ENCODE measurements at places on chromosomes 4 and X.

- DNase-seq: no peak
Measured at GRCh38 chr4:40564815-40565483, 64.7 kb downstream of the RBM47 start.

DNA sequence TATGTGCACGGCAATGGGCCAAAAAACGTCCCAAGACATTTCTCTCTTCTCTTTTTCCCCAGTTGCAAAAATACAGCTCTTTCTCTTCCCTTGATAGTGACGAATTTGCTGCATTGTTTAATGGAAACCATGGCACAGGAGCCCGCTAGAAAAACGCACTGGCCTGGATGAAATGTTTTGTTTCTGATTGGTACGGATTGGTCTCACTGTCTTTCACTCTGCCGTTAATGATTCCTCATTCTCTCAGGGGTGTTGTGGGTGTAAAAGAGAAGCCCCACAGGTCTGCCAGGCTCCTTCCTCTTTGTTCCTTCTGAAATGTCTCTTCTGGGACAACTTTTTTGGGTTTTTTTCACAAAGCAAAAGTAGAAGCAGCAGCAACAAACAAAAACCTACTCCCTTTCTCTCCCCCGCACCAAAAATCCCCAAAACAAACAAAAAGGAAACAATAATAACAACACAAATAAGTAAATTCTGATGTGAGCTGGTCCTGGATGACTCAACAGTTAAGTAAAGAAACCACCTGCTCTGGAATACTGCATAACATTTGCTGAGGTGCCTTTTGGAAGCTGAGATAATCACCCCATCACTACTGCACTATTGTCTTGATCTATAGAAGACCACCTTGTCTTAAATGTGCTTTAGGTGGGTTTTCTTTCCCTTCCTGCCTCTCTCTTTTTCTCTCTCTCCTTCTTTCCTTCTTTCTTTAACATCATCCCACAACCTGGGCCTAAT is 89.8 kb downstream of the PLAC1 start:
- no peak for DNase-seq

GRCh38 chrX:139172731-139173130 is 357.8 kb upstream of the F9 start:
- no peak for DNase-seq

- no peak for DNase-seq
Measured at GRCh38 chr4:164169591-164169990, 584.3 kb upstream of the SMIM31 start.

GRCh38 chr4:141870152-141870551 is 233.8 kb downstream of the IL15 start:
- no peak for DNase-seq

DNA sequence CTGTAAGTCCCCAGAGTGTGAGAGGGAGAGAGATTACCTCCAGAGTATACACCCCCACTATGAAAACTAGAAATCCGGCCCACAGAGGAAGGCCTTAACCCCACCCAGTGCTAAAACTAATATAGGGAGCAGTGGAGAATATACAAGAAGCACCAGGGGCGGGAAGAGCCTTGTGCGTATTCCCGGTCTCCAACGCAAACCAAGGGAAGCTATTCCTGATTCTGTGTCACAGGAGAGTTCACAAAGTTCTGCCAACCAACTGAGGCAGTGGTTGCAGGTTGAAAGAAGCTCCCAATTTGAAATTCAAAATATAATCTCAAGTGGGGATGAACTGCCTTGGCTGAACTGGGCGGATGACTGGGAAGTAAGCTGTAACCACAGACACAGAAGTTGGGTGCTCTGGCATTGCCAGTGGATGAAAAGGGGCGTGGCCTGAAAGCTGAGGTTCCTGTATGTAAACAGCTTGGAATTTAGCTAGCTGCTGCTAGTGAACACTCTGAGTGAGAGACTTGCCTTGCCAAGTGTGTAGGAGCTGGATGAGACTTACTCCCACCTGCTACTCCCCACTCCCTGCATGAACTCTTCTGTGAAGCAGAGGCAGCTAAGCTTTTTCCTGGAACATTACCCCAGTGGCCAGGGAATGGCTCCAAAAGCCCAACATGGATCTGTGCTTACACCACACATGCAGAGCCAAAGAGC is 32.7 kb downstream of the ELF2 start:
- no peak for DNase-seq

GRCh38 chrX:1202251-1202650 is 10.2 kb downstream of the CRLF2 start:
- no peak for DNase-seq

DNA sequence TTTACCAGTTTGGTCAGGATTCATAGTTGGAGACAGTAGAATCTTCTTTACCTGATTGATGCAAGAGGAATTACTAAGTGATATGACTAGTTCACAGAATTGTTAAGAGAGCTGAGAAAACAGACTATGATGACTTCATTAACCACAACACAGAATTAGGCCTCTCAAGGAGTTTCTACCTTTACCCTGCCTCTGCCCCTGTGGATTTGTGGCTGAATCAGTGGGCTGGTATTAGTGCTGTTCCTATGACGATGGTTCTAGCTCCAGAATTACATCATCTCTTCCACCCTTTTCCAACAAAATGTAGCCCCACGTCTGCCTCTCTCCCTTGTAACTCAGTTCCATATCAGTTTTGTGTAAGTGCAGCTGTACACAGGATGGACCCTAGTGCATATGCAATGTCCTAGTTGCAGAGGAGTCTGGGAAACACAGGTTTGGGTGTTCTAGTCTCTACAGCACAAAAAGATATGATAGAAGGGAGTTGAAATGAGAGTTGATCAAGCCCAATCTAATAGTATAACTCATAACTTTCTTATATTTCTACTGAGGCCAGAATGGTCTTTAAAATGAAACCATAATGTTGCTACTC is 99.3 kb downstream of the ANXA5 start:
- no peak for DNase-seq

DNA sequence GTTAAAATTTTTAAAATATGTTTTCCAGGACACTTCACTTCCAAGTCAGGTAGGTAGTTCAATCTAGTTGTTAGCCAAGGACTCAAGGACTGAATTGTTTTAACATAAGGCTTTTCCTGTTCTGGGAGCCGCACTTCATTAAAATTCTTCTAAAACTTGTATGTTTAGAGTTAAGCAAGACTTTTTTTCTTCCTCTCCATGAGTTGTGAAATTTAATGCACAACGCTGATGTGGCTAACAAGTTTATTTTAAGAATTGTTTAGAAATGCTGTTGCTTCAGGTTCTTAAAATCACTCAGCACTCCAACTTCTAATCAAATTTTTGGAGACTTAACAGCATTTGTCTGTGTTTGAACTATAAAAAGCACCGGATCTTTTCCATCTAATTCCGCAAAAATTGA is 49.7 kb downstream of the XIAP start:
- DNase-seq: no peak

- no peak for DNase-seq
Measured at GRCh38 chr4:104915373-104915772, 231.3 kb upstream of the TET2 start.

DNA sequence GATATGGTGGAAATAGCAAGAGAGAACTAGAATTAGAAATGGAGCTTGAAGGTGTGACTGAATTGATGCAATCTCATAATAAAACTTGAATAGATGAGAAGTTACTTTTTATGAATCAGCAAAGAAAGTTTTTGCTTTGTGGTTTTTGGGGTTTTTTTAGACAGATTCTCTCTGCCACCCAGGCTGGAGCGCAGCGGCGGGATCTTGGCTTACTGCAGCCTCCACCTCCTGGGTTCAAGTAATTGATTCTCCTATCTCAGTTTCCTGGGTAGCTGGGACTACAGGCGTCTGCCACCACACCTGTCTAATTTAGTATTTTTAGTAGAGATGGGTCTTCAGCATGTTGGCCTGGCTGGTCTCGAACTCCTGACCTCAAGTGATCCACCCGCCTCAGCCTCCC is 23.7 kb upstream of the NEIL3 start:
- DNase-seq: no peak

DNA sequence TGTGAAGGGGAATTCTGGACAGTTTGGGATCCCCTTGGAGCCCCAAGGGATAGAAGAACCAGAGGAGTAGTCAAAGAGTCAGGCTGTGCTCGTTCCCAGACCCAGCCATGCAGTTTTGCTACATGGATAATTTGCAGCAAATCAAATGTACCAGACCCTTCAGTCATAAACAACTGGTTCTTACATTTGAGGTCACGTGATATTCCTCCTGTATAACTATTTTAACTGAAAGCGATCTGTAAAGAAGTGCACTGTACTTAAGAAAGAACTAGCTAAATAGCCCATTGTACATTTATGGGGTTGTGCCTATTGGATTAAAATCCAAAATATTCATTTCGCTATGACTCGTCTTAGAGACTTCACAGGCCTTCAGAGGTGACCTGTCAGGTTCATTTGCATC is 550.2 kb upstream of the TENM3 start:
- no peak for DNase-seq

DNA sequence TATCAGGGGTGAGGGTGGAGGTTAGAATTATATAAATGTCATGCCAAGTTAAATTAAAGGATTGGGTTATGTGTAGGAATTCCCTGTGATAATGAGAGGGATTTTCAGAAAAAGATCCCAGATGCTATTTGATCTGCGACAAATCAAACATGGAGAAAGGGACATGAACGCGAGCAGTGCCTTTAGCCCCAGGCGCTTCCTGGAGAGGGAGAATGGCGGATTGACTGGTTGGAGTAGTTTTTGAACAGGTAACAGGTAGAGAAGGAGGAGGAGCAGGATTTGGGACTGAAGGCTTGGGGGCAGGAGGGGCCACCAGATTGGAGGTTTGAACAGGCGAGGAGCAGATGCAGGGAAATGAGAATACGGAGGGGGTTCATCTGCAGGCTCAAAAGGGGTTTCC is 67.1 kb downstream of the LRP2BP start:
- no peak for DNase-seq

- DNase-seq: no peak
Measured at GRCh38 chr4:83605744-83606172, 69.8 kb downstream of the GPAT3 start.

DNA sequence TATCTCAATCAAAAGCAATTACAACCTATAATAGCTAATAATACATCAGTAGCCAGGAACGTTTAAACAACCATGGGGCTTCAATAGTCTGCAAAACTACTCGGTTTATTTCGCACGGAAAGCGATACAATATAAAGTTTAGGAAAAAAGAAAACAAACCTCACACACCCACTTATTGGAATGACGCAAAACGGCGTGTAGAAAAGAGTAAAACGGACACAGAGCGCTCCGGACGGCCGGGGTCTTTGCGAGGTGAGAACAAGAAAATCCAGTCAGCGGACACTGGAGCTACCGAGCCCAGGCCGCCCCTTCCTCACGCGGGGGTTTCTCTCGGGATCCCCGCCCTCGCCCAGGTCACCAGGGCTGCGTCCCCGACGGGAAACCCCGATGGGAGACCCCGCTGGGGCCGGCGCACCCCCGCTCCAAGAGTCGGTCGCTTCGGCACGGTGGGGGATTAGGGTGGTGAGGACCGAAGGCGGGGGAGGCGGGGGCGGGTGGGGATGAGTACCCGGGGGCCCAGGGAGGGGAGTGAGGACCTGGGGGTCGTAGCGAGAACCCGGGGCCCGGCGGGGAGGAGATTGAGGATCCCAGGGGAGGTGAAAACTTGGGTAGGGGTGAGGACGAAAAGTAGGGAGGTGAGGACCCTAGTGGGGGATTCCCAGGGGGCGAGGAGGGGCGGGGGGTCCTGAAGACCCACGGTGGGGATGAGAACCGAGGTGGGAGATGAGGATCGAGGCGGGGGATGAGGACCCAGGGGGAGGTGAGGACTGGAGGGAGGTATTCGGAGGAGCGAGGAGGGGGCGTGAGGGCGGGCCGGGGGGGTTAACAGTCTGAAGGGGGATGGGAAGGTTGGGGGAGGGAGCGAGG is 737 bp downstream of the NELFA start:
- DNase-seq: no peak

GRCh38 chrX:93259029-93259428 is 414.3 kb downstream of the NAP1L3 start:
- no peak for DNase-seq

DNA sequence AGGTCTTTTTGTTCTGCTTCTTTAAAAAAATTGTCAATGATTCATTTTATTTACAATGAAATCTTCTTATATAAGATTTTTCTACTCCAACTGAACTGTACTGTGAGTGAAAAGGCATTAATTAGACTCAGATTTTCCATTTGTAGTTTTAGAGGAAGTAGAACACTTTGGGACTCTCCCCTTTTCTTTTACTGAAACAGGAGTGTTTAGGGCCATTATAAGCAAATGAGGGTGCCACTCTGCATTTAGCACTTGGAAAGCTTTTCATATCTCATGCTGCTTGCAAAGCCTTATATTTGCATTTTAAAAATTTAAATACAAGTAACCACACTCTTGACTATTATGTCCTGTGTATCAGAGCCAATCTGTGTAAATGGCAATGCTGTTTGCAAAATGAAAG is 584.3 kb downstream of the KLHL13 start:
- no peak for DNase-seq

- no peak for DNase-seq
Measured at GRCh38 chr4:12389604-12390003, 960.9 kb upstream of the HS3ST1 start.

GRCh38 chr4:152458801-152459302 is 77.0 kb downstream of the FBXW7 start:
- no peak for DNase-seq

GRCh38 chrX:99909946-99910345 is 500.1 kb downstream of the PCDH19 start:
- no peak for DNase-seq

- no peak for DNase-seq
Measured at GRCh38 chr4:77175201-77175611, 18.2 kb downstream of the CCNG2 start.

GRCh38 chr4:13601848-13602247 is 25.7 kb downstream of the BOD1L1 start:
- no peak for DNase-seq

GRCh38 chr4:81040012-81040659 is 9.6 kb downstream of the BMP3 start:
- DNase-seq: no peak
